ENCODE measurements at places on chromosomes 2 and 18.

- no peak for DNase-seq
Measured at GRCh38 chr18:35116784-35117318, 75.6 kb downstream of the MAPRE2 start.

DNA sequence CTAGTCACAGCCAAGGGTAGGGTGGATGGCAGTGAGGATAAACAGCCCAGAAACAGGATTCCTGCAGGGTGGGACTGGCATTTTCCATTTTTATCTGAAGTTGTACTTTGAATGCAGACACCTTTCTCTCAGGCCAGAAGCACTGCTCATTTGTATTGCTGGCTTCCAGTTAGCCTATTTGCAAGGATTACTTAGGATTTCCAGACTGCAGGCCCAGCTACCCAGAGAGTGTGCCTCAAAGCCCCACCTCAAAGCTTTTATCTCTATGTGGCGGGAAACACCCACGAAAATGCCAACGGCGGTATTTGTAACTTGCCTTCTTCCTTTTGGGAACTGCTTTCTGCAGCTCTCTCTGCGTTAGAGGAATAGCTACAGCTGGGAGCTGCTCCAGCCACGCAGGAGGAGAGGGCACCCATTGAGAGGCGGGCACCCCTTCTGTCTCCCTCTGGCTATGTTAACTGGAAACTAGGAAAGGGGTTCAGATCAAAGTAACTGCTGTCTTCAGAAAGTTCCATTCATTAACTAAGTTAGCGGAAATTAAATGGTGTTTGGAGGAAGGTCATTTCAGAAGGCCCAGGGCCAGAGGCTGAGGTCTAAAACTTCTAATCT lies 144.9 kb downstream of the TGIF1 start:
- DNase-seq = no peak

GRCh38 chr2:127066942-127067341 lies 40.0 kb downstream of the BIN1 start:
- DNase-seq = no peak

GRCh38 chr2:139438478-139438877 lies 658.3 kb upstream of the NXPH2 start:
- DNase-seq = no peak

DNA sequence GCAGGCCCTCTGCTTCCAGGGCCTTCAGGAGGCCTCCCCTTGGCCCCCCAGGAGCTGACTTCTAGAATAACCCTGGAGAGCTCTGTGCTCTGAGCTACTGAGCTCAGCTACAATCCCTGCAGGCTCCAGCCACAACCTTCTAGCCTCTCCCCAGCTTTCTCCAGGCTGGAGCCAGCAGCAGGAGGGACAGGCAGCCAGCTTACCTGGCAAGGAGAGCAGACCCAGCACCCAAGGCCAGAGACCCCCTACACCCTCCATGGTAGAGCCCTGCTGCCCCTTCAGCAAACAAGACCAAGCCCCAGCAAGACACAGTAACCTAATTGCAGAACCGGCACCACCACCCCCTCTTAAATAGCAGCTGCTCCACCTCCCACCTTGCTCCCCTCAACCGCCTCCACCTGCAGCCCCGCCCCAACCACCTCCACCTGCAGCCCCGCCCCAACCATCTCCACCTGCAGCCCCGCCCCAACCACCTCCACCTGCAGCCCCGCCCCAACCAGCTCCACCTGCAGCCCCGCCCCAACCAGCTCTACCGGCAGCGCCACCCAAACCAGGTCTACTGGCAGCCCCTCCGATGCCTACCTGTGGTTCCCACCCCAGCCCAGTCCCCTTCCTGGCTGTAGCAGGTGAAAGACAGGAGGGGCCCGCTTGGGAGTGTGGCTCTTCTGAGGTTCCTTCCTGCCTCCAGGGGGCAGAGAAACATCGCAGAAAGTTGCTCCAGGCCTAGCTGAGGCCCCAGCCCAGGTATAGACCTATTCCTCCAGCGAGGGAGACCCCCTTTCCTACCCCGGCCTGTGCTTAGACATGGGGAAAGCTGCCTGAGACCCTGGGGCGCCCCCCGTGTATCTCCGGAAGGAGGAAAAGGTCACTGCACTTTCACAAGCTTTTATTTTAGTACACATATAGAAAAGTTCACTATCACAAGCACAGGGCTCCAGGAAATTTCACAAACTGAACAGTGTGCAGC lies at the start of gene ASTL:
TSS of gene ASTL (minus strand) at position 324 of the 967 bp plus-strand sequence. CDS start at position 258, 66 bp downstream.
- no peak for DNase-seq

DNA sequence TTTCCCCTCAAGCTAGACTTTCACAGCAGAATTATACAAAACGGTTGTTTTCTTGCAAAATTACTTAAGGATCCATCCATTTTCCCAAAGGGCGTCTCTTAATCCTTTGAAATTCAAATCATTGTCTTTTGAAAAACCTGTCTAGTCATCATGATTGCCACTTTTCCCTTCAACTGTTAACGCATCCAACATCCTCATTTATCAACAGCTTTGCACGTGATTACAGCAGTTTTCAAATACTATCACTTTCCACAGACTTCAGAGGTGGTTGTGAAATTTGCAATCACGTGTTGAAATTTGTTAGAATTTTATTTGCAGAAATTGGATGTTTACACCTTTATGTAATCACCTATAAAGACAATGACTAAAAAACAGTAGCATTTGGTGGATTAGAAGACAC lies 304.4 kb upstream of the SLC39A10 start:
- DNase-seq = no peak

Data from GM19239 (cell line).